ENCODE measurements at places on chromosomes 7 and 10.
A peak's percentile ranks its signal among the peaks of the same experiment; 100 is the strongest.

GRCh38 chr10:29882766-29883165 lies 176.6 kb downstream of the JCAD start:
- no peak for DNase-seq

DNA sequence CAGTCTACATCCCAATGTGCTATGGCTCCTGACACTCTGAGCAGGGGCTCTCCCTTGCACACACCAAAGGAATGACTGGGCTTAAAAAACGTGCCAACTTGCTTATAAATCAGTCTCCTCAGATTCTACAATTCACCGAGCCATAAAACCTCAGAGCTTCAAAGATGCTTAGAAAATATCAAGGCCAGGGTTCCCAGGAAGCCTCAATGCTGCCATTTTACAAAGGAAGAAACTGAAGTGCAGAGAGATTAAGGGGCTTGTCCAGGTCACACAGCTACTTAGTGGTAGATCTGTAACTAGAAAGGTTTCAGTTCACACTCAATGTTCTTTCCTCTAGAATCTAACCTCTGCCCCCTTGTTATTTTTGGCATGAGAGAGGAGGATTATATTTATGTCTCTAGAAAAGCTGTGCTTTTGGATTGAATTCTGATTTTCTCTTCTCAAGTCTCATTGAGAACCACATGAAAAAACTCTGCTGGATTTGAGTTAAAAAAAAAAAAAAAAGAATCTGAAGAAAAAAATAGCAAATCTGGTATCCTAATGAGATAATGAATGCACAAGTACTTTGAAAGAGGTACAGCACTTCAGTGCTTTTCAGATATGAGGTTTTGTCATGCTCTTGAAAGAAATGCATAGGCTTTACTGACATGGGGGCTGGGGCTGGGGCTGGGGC lies 22.3 kb upstream of the TSPAN33 start:
- no peak for DNase-seq

DNA sequence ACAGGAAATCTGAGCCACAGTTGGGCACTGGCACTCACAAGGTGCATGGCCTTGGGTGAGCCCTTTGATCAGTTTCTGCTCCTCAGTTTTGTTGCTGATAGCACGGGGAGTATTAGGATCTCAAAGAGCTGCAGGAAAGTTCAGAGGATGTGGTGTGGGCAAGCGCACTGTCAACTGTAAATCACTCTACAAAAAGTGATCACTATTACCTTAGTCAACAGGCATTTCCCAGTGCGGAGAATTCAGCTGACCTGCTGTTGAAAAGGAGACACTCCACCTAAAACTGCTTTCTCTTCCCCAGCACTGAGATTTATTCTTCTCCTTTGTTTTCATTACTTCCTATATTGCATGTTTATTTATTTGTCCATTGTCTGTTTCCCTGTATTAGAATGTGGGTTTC lies 331.0 kb downstream of the PRPF18 start:
- no peak for DNase-seq

- peak; percentile 29 for DNase-seq
Measured at GRCh38 chr10:36880898-36881297, 244.5 kb upstream of the ANKRD30A start.

DNA sequence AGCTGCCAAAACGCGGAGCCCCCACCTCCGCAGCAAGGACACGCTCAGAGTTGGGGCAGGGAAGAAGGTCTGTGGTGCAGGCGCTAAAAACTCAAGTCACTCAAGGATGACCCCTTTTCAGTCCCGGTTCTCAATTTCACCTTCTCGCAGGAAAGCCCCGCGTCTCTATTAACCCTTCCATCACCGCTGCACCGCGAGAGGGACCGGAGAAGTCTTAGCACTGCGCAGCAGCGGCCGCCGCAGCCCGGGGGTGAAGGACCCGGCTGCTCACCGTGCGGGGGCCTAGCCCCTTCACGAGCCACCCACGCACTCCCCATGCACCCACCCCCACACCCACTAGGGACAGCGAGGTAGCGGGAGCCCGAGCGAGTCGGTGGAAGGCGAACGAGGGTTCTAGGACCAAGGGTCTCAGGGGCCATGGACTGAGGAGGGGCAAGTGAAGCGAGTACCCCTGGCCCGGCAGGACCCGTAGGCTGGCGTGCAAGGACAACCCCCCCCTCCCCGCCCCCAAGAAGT lies 162.9 kb downstream of the SH3PXD2A start:
- DNase-seq: no peak

GRCh38 chr10:109966961-109967738 lies 40.6 kb upstream of the ADD3 start:
- DNase-seq: peak; percentile 75

- DNase-seq: no peak
Measured at GRCh38 chr7:158401295-158401694, 186.3 kb downstream of the PTPRN2 start.

DNA sequence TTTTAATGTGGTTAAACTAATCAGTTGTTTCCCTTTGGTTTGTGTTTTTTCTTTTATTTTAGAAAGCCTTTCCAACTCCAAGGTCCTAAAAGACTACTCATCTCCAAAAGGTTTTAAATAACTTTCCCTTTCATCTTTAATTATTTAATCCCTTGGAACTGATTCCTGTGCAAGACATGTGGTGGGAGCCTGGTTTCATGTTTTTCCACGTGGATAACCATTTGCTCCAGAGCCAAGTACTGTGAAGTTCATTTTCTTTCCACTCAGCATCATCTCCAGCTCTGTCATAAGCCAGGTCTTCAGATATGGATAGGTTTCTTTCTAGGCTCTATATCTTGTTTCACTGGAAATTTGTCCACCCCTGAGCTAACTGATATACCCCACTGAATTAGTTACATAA lies 16.7 kb downstream of the PPP1R3C start:
- peak; percentile 62 for DNase-seq

- DNase-seq: peak; percentile 22
Measured at GRCh38 chr7:11228515-11228914, 254.8 kb downstream of the PHF14 start.

GRCh38 chr10:129711291-129711690 lies 244.2 kb downstream of the MGMT start:
- no peak for DNase-seq

- DNase-seq: no peak
Measured at GRCh38 chr10:71742301-71743088, 22.9 kb upstream of the C10orf105 start.

DNA sequence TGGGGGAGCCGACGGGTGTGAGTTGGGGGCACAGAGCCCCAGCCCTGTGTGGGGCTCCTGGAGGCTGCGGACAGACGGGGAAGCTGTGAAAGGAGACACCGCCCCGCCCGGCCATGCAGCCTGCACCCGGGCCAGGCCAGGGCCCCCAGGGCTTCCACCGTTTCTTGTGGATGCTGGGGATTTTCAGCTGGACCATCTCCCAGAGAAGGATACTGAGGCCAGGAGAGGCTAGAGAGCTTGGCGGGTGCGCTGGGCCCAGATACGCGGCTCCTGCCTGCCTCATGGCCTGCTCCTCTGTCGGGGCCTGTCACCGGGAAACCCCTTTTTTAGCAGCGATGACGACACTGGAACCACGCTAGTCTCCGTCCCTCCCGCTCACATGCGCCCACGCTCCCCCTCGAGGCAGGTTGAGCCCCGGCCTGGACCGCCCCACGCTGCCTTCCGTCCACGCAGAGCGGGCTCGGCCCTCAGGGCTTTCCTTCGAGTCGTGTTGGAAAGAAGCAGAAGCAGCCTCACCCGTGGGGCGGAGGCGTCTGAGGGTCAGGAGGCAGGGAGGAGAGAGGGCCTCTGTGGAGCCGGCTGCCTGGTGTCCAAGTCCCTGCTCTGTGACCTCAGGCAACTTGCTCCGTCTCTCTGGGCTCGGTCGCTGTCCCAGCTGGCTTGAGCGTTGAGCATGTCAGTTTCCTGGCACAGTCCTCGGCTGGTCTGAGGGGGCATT lies 11.7 kb downstream of the TMEM184A start:
- DNase-seq: no peak

DNA sequence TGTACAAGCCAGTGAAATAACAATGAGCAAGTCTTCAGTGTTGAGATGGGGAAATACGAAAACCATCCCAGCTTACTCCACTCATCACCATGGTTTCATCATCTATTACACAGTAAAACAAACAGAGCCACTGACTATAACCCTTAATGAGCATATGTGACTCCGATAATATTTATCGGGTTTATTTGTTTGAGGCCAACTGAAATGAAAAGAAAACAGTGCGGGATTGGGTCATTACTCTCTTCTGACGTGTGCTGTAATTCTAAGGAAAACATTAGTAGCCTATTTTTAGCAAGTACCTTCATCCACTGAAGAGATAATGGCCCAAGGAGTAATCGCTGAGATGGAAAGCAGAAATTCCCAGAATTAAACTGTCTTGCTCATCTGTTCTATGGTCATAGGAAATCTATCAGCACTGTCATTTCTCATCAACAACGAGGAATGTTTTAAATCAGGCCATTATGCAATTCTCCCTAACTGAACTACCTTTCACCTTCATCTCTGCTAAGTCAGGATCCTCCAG lies 716.5 kb downstream of the INHBA start:
- DNase-seq: peak; percentile 91

DNA sequence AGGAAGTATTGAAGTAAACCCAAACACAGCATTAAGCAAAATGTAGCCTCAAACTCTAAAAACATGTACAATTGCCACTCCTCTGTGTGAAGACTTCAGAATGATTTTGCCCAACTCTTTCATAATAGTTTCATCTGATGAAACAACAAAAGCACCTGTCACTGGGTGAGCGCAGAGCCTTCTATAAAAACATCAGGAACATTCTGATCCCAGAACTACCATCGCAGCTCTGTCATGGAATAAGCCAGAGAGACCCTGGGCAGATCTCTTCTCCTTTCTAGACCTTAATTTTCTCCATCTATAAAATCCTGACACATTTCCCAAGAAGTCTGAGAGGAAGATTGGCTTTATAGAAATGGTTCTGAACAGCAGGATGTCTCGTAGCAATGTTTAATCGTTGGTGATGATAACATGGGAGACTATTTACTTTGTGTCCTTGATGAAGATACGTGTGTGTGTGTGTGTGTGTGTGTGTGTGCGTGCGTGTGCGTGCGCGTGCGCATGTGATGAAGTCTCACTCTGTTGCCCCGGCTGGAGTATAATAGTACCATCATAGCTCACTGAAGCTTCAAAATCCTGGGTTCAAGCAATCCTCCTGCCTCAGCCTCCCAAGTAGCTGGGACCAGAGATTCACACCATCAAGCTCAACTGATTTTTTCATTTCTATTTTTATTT lies 198.0 kb downstream of the KIAA1217 start:
- no peak for DNase-seq

DNA sequence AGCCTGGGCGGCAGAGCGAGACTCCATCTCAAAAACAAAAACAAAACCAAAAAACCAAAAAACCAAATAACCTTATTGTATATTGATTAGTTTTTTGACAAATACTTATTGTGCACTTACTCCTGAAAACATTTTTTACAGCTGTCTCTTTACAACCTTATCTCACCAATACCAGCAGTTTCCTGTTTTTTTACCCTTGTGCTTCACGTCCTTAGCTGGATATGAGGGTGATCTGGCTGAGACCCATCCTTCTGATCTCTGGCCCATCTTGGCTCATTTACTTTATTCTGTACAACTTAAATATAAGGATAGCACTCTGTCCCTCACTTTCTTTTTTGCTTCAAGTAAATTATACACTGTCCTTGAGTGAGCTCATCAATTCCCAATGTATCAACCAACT lies 104.6 kb upstream of the DNAJB12 start:
- DNase-seq: no peak

DNA sequence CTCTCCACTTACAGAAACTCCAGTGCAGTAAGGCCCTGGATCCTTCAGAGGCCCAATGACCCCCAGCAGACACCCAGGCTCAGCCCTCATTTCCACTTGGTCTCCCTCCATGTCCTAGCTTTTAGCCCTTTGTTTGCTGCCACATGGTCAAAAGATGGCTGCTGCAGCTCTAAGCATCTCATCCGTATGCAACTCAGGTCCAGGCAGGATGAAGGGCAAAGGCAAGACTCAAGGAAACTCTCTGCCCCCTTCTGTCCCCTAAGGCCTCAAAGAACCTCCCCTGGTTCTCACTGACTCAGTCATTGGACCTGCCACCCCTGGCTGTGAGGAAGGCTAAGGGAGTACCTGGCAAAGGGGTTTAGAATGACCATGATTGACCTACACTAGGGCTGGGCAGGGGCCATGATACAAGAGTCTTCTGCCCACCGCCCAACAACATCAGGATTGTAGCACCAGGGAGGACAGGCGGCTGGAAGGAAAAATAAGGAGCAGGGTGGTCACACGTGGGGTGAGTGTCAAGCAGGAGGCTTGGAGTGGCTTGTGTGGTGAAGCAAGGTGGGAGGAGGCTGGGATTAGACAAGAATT lies 303.8 kb upstream of the ZMIZ1 start:
- DNase-seq: no peak

GRCh38 chr10:4847561-4848355 lies 21.8 kb downstream of the AKR1E2 start:
- DNase-seq: peak; percentile 85

DNA sequence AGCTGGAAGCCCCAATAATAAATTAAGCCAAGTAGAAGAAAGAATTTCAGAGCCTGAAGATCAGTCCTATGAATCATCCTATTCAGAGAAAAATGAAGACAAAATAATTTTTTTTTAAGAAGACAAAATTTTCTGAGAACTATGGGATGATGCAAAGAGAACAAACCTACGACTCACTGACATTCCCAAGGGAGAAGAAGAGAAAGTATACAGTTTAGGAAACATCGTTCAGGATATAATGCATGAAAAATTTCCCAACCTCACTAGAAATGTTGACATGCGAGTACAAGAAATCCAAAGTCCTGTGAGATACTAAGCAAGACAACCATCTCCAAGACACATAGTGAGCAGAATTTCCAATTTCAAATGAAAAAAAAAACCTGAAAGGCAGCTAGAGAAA lies 150.5 kb downstream of the THSD7A start:
- no peak for DNase-seq

DNA sequence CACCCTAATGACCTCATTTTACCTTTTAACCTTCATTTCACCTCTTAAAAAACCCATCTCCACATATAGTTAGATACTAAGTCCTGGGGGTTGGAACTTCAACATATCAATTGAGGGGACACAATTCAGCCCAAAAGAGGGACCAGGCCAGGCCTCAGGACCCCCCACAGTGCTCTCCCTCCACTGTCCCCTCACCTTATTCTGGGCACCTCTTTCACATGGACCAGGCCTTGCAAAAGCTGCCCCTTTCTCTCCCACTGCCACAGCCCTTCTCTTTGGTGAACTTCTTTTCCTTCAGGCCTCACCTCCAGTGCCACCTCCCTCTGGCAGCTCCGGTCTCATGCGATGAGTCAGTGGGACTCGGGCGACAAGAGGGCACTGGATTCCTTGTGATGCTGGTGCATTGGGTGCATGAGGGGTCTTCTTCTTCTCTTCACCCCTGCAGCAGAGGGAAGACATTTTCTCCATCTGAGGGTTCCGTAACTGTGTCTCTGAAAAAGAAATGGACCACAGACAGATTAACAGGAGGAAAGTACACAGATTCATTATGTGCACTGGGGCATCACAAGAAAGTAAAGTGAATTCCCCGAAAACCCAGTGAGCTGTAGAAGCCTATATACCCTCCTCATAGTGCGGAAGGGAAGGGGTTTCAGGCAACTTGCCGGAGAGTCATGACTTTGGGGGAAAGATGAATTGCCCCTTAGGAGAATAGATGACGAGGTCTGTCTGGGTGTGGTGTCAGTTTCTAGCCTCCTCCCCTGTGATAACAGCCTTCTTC lies 288.7 kb upstream of the IGFBP3 start:
- no peak for DNase-seq

- DNase-seq: no peak
Measured at GRCh38 chr10:116752563-116752962, 10.2 kb upstream of the HSPA12A start.

- no peak for DNase-seq
Measured at GRCh38 chr10:123896246-123896927, 4.8 kb upstream of the CPXM2 start.
